Lower lobe of right lung (tissue), 2 donors: ENCODE measurements at places on chromosomes 1 and 21. TPM values are rescaled to one million over a fixed set of nuclear protein-coding genes. Genes with fewer than 3 reads are reported as not detected.

KRTAP13-2 gene
- not detected for total RNA-seq

GRCh38 chr1:194568610-194569009, 1382.2 kb upstream of the B3GALT2 start:
- no peak overlapping the region for H3K4me3 ChIP-seq
- no peaks in the 10 kb centered on the region for H3K4me1 ChIP-seq
- no peaks in the 10 kb centered on the region for H3K36me3 ChIP-seq

MAP3K21 gene
- 9.2 TPM for total RNA-seq

- DNase-seq: no peak
- H3K4me1 ChIP-seq: peaks cover 25% of the 10 kb centered on the region
- no peaks in the 10 kb centered on the region for H3K27me3 ChIP-seq
- H3K27ac ChIP-seq: no peak overlapping the region
- H3K36me3 ChIP-seq: peaks cover 14% of the 10 kb centered on the region
- no peak overlapping the region for H3K4me3 ChIP-seq
Observed at GRCh38 chr21:43942201-43942600, 69.9 kb upstream of the TRAPPC10 start.

TDRD5 gene
- 0.15 TPM for total RNA-seq

DNA sequence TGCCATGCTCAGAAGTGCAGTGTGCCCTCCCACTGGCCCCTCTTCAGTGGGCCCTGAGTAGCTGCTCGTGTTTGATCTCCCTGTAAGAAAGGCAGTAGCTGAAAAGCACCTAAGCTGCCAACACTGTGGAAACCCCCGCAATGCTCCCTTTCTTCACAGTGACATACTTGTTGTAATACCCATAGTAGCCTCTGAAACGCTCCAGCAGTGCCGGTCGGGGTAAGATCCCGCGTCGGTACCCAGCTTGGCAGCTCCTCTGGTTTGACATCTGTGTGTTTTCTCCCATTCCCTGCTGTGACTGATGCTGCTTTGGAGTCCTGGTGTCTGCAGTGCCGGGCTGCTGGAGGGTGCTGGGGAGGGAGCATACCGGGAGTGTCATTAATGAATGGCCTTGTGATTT, 3.6 kb downstream of the CHAF1B start:
- DNase-seq: no peak
- no peak overlapping the region for H3K4me3 ChIP-seq
- H3K27ac ChIP-seq: no peak overlapping the region
- H3K36me3 ChIP-seq: no peaks in the 10 kb centered on the region

- H3K4me1 ChIP-seq: no peaks in the 10 kb centered on the region
- H3K27ac ChIP-seq: no peak overlapping the region
- H3K27me3 ChIP-seq: no peaks in the 10 kb centered on the region
- no peak for DNase-seq
Observed at GRCh38 chr1:188822248-188822647, 1655.4 kb downstream of the BRINP3 start.
